ENCODE measurements at places on chromosomes 16 and 17.
A peak's percentile ranks its signal among the peaks of the same experiment; 100 is the strongest.

GRCh38 chr17:64205804-64206203 lies 57.3 kb downstream of the TEX2 start:
- no peak overlapping the region for H3K4me3 ChIP-seq
- no peak for DNase-seq
- no peaks in the 10 kb centered on the region for H3K36me3 ChIP-seq

DNA sequence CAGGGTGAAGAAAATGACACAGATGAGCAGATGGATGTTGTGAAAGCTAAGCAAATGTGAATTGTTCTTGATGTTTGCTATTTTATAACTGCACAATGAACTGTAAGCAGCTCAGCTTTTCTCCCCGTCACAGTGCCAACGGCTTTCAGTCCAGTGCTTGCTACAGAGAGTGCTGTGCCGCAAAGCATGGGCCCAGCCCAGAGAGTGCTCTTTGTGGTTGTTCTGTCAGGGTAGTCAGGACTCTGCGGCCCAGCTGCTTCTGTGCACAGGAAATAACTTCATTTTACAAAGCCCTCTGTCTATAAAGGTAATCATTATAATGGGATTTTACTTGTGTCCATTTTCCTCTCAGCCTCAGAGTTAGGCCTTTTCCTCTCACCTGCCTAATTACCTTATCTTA lies 39.1 kb downstream of the CDRT15 start:
- peak overlapping the region; percentile 42 for H3K4me3 ChIP-seq
- peak; percentile 77 for DNase-seq
- H3K4me1 ChIP-seq: peaks cover 87% of the 10 kb centered on the region
- H3K36me3 ChIP-seq: peaks cover 30% of the 10 kb centered on the region
- H3K27me3 ChIP-seq: no peaks in the 10 kb centered on the region

- H3K27ac ChIP-seq: no peak overlapping the region
- H3K27me3 ChIP-seq: no peaks in the 10 kb centered on the region
- H3K4me1 ChIP-seq: no peaks in the 10 kb centered on the region
- DNase-seq: no peak
- peaks cover 2% of the 10 kb centered on the region for H3K36me3 ChIP-seq
Observed at GRCh38 chr17:57588086-57588485, 157.0 kb downstream of the CCDC182 start.

GRCh38 chr17:42010898-42011516 lies 6.2 kb downstream of the DNAJC7 start:
- no peak overlapping the region for H3K27ac ChIP-seq
- DNase-seq: peak; percentile 16
- no peaks in the 10 kb centered on the region for H3K27me3 ChIP-seq

- H3K27me3 ChIP-seq: peaks cover 8% of the 10 kb centered on the region
- no peaks in the 10 kb centered on the region for H3K36me3 ChIP-seq
- no peak for DNase-seq
- H3K27ac ChIP-seq: no peak overlapping the region
- H3K4me3 ChIP-seq: no peak overlapping the region
- peaks cover 5% of the 10 kb centered on the region for H3K4me1 ChIP-seq
Observed at GRCh38 chr16:85851034-85851785, 47.8 kb upstream of the IRF8 start.

DNA sequence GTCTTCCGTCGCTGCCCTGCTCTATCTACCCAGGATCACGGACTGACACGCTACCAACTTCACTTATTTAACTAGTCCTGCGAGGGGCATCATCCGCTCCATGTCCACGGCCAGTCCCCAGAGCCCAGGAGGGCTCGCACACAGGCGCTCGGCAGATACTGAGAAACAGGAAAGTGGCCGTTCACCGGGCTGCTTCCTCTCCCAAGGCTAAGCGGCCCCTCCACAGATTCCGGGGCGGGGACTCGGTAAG lies 388 bp downstream of the OXLD1 start:
- H3K4me1 ChIP-seq: peaks cover 52% of the 10 kb centered on the region
- peak; percentile 23 for DNase-seq
- peak overlapping the region; percentile 99 for H3K4me3 ChIP-seq
- peaks cover 37% of the 10 kb centered on the region for H3K36me3 ChIP-seq
- peak overlapping the region; percentile 96 for H3K27ac ChIP-seq

- H3K36me3 ChIP-seq: peaks cover 4% of the 10 kb centered on the region
- no peaks in the 10 kb centered on the region for H3K27me3 ChIP-seq
- DNase-seq: no peak
- no peak overlapping the region for H3K27ac ChIP-seq
- peaks cover 26% of the 10 kb centered on the region for H3K4me1 ChIP-seq
Observed at GRCh38 chr17:28774206-28774605, 30.4 kb downstream of the TRAF4 start.

DNA sequence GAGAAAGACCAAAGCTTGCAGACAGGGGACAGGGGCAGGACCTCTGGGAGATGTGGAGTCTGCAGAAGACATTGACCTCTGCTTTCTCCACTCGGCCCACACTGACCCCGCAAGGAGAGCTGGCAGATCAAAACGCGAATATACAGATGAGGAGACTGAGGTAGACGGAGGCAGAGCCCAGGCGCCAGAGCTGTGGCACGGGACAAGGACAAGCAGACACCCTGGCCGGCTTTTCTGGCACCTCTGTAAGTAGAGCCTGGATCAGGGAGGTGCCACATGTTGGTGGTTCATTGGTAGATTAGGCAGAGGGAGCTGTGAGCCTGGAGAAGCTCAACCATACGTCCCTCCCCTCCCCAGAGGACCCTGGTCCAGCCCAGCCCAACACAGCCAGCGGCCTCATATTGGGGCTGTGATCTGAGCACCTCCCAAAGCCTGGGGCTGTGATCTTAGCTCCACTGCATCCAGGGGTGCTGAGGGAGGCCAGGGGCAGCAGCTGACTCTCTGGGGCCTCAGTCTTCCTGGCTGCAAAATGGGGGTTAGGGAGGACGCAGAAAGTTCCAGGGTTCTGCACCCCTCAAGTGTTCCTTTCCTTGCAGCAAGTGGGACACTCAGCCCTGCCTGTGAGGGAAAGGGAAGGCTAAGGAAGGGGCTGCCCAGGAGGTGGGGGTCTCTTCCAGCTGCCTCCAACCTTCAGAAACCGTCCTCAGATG lies 4.0 kb downstream of the NATD1 start:
- no peaks in the 10 kb centered on the region for H3K36me3 ChIP-seq
- no peaks in the 10 kb centered on the region for H3K27me3 ChIP-seq
- no peak overlapping the region for H3K27ac ChIP-seq

DNA sequence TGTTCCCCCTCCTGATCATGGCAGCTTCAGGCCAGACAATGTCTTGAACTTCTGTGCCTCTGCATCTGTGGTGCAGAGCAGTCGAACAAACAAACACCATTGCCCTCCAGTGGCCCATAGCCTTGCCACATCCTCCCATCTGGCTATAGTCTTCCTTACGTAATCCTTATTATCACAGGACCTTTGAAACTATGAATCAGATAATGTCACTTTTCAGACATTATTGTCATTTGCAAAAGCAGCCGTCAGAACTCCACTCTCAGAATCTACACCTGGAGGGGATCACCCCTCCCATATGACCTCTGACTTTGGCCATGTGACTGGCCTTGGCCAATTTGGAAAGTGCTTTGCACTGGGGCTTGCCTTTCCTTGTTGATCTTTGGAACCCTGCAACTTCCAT lies 387.3 kb downstream of the MAF start:
- no peak overlapping the region for H3K4me3 ChIP-seq
- no peak for DNase-seq
- H3K4me1 ChIP-seq: peaks cover 4% of the 10 kb centered on the region
- H3K36me3 ChIP-seq: peaks cover 1% of the 10 kb centered on the region

DNA sequence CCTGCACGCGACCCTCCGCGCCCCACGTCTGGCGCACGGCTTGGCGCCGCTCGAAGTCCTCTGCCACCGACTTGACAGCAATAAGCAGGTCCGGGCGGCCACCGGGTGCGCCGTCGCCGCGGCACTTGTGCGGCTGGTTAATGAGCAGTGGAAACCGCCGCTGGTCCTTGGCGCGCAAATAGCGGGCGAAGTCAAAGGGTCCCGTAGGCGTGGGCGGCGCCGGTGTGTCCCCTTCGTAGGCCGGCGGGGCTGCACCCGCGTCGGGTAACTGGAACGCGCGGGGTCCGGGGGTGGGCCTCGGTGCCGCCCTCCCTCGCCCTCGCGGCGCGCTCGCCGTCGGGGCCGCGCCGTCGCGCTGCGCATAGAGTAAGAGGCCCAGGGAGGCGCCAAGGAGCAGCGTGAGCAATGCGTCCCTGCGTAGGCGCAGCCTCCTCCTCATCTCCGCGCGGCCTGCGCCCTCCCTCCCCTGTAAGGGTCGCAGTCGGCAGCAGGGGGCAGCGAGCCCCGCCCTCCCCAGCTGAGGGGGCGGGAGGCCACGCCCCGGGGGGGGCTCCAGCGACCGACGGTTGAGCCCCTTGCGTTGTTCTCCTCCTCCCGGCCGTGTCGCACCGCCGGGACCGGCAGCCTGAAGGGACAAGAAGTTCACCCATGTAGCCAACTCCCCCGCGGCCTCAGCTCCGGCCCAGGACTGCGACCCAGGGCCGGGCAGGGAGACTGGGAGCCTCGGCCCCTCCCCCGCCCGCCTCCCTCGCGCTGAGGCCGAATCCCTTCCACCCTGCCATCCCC lies 558 bp downstream of the B3GNT9 start:
- DNase-seq: peak; percentile 51
- peak overlapping the region; percentile 54 for H3K4me3 ChIP-seq
- peaks cover 7% of the 10 kb centered on the region for H3K27me3 ChIP-seq
- peaks cover 33% of the 10 kb centered on the region for H3K36me3 ChIP-seq
- H3K4me1 ChIP-seq: peaks cover 10% of the 10 kb centered on the region

- H3K27ac ChIP-seq: no peak overlapping the region
- peaks cover 22% of the 10 kb centered on the region for H3K4me1 ChIP-seq
- H3K4me3 ChIP-seq: no peak overlapping the region
- H3K36me3 ChIP-seq: no peaks in the 10 kb centered on the region
- DNase-seq: no peak
Observed at GRCh38 chr17:27514595-27515413, 58.6 kb downstream of the KSR1 start.

- DNase-seq: no peak
- H3K4me1 ChIP-seq: no peaks in the 10 kb centered on the region
- H3K27ac ChIP-seq: no peak overlapping the region
- H3K36me3 ChIP-seq: no peaks in the 10 kb centered on the region
- no peak overlapping the region for H3K4me3 ChIP-seq
- H3K27me3 ChIP-seq: peaks cover 12% of the 10 kb centered on the region
Observed at GRCh38 chr16:77816293-77816692, 27.9 kb downstream of the VAT1L start.

DNA sequence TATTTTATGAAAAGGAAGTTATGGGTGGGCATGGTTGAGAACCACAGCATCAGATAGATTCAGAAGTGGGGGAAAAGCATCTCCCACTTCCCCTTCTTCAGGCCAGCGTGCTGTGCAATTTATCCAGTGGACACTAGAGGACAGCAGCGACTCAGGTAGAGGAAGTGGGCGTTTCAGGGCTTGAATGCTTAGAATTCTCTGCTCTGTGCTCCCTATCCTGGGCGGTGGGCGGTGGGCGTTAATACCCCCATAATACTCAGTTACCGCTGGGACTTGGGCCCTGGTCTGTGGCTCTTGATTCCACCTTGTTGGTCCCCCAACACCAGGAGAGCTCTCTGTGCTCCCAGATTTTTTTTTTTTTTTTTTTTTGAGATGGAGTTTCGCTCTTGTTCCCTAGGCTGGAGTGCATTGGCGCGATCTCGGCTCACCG lies 3.7 kb upstream of the LYZL6 start:
- DNase-seq: peak; percentile 72
- H3K4me1 ChIP-seq: no peaks in the 10 kb centered on the region
- no peaks in the 10 kb centered on the region for H3K36me3 ChIP-seq
- no peaks in the 10 kb centered on the region for H3K27me3 ChIP-seq
- no peak overlapping the region for H3K27ac ChIP-seq
- H3K4me3 ChIP-seq: no peak overlapping the region

GRCh38 chr17:11026903-11027302 lies 189.0 kb upstream of the PIRT start:
- no peaks in the 10 kb centered on the region for H3K4me1 ChIP-seq
- H3K4me3 ChIP-seq: no peak overlapping the region
- H3K36me3 ChIP-seq: no peaks in the 10 kb centered on the region
- peaks cover 3% of the 10 kb centered on the region for H3K27me3 ChIP-seq
- H3K27ac ChIP-seq: no peak overlapping the region

GRCh38 chr16:76478105-76478504 lies 200.9 kb downstream of the CNTNAP4 start:
- DNase-seq: no peak
- H3K4me3 ChIP-seq: no peak overlapping the region
- no peaks in the 10 kb centered on the region for H3K36me3 ChIP-seq
- no peak overlapping the region for H3K27ac ChIP-seq
- no peaks in the 10 kb centered on the region for H3K27me3 ChIP-seq

DNA sequence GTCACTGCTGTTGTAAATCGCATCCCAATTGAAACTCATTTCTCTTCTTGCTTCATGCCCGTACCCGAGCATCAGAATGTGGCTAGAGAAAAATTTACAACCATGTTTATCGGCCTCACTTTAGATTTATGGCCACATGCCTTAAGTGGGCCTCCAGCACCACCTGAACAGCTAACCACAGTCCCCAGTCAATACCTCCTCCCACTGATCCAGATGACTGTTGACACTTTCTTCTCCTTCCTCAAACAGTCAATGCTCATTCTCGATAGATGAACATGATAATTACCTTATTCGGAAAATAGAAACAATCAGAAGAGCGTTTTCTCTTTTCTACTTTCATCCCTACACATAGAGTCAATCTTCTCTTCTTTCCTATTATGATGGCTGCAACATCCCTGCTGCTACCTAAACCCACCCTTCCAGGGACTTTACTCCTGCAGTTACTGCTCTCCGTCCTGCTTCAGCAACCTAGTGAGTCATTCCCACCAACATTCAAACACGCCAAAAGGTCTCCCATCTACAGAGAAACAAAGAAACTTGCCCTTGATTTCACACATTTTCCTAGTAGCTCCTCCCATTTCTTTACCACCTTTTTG lies 416.3 kb upstream of the MAF start:
- H3K27ac ChIP-seq: no peak overlapping the region
- H3K4me3 ChIP-seq: no peak overlapping the region
- no peaks in the 10 kb centered on the region for H3K4me1 ChIP-seq
- DNase-seq: no peak
- H3K36me3 ChIP-seq: no peaks in the 10 kb centered on the region
- peaks cover 10% of the 10 kb centered on the region for H3K27me3 ChIP-seq

DNA sequence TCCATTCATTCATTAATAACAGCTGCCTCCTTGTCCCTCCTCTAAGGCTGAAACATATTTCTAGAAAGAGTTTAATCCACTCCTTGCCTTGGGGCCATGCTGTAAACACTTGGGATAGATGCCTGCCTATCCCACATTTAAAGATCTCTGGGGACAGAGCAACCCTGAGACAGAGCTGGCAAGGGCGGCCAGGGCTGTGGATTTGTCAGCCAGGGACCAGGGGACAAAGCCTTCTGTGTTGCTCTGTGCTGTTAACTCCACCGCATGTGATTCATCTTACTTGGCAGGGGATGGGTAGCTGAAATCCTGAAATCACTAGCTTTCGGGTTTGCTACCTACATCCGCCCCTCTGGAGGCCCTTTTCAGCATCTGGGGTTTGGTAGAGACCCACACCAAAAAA lies 392.9 kb downstream of the SLC39A11 start:
- H3K27me3 ChIP-seq: no peaks in the 10 kb centered on the region
- no peak overlapping the region for H3K4me3 ChIP-seq
- no peaks in the 10 kb centered on the region for H3K4me1 ChIP-seq
- H3K36me3 ChIP-seq: peaks cover 4% of the 10 kb centered on the region
- no peak overlapping the region for H3K27ac ChIP-seq

Measured in activated naive CD4-positive, alpha-beta T cell treated with anti-CD3 and anti-CD28 coated beads for 36 hours (primary cell).